Stimulated activated CD8-positive, alpha-beta memory T cell treated with anti-CD3 and anti-CD28 coated beads, Interleukin-4, amount 100 ng/mL, for 1 hour (primary cell): ENCODE measurements at places on chromosomes 3 and 15.

GRCh38 chr3:16377196-16377595 is 112.2 kb downstream of the OXNAD1 start:
- no peak for DNase-seq

DNA sequence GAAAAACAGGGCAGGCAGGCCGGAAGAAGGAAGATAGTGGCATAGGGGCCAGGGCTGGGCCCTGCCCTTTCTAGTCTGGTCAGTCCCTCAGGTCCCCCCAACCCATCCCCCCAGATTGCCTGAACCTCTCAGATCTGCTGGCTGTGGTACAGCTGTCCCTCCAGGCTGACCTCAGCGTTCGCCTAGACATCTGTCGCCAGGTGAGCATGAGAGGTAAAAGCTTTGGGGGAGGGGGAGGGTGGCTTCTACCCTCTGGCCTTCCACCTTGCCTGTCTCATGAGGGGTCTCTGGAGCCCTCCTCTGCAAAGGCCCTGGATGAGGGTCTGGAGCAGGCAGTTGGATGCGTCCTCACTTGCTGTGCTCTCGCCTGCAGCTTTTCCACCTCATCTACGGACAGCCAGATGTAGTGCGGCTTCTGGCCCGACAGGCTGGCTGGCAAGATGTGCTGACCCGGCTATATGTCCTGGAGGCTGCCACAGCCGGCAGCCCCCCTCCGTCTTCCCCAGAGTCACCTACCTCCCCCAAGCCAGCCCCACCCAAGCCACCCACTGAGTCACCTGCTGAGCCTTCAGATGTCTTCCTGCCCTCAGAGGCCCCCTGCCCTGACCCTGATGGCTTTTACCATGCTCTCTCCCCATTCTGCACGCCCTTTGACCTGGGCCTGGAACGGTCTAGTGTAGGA is 20.2 kb downstream of the NBEAL2 start:
- DNase-seq = no peak

- no peak for DNase-seq
These were observed 20.1 kb upstream of the PLSCR5 start for GRCh38 chr3:146625186-146625775.

GRCh38 chr3:178075344-178075743 is 460.9 kb upstream of the KCNMB2 start:
- DNase-seq = no peak

- no peak for DNase-seq
These were observed at the start of gene AADACL2 for GRCh38 chr3:151733613-151734012. TSS of gene AADACL2 (plus strand) at chr3:151733927. CDS start at chr3:151734036, 109 bp downstream.

- no peak for DNase-seq
These were observed 89.5 kb upstream of the IL12A start for GRCh38 chr3:159899166-159899565.

- DNase-seq = no peak
These were observed 331.1 kb downstream of the SV2B start for GRCh38 chr15:91431041-91431715.

DNA sequence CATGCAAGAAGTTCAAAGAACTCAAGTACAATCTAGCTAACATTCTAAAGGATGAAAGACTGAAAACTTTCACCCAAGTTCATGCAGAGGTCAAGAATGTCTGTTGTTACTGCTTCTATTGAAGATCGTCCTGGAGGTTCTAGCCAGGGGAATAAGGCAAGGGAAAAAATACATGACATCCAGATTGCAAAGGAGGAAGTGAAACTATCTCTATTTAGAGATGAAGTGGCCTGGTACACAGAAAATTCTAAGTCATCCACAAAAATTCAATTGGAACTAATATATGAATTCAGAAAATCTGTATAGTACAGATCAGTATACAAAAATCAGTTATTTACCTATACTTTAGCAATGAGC is 693.0 kb downstream of the NR2F2 start:
- no peak for DNase-seq

- DNase-seq = no peak
These were observed 62.2 kb downstream of the MB21D2 start for GRCh38 chr3:192855434-192855833.
